Panc1 (cell line): ENCODE measurements at places on chromosomes 1 and 21. TPM values are rescaled to one million over a fixed set of nuclear protein-coding genes. Genes with fewer than 3 reads are reported as not detected.

TRIM58 gene
- total RNA-seq: not detected

DNA sequence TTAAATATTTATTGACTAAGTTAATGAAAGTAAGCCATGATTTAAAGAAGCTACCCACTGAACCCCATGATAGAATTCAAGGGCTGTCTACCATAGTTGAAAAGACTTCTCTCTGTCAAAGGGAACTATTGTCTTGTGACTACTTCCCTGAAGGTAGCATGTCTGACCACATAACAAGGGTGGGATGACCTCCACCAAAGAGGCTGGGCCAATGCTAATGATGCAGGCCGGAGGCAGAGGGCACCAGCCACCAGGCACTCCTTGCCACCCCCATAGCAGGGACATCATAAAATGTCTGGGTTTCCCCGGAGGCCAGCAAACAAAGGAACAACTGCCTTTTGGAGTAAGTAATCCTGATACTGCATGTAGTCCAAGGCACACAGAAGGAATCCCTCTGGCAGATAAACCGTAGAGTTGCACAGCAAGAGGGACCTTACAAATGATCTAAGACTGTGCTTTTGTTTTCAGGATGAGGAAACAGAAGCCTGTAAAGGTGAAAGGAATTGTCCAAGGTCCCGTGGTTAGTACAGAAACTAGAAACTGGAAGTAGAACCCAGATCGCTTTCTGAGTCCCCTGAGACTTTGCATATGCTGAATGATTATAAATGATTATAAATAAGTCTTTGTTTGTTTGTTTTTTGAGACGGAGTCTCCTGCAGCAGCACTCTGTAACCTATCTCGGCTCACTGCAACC, 33.5 kb upstream of the ITPKB start:
- DNase-seq: no peak

BTBD8 gene
- 0.69 TPM for total RNA-seq

NHLH1 gene
- 0.18 TPM for total RNA-seq

RXFP4 gene
- total RNA-seq: 8.0 TPM

- no peak for DNase-seq
Measured at GRCh38 chr1:244730153-244730933, 77.4 kb downstream of the DESI2 start.

TRIM45 gene
- 4.7 TPM for total RNA-seq
